Sigmoid colon (tissue), 7 donors: ENCODE measurements at places on chromosomes 13 and 19. TPM values are rescaled to one million over a fixed set of nuclear protein-coding genes. Genes with fewer than 3 reads are reported as not detected.

The APOE gene
- 63.5 TPM for total RNA-seq

The TEX101 gene
- total RNA-seq = not detected

- H3K27ac ChIP-seq = peak overlapping the region; percentile 52
- DNase-seq = peak; percentile 48
- no peak overlapping the region for H3K4me3 ChIP-seq
- H3K27me3 ChIP-seq = no peaks in the 10 kb centered on the region
- no peaks in the 10 kb centered on the region for H3K4me1 ChIP-seq
Observed at GRCh38 chr19:31332096-31332495, 17.1 kb downstream of the TSHZ3 start.

- no peaks in the 10 kb centered on the region for H3K36me3 ChIP-seq
- H3K27ac ChIP-seq = peak overlapping the region; percentile 69
- DNase-seq = peak; percentile 73
- H3K27me3 ChIP-seq = no peaks in the 10 kb centered on the region
- H3K4me1 ChIP-seq = no peaks in the 10 kb centered on the region
- H3K4me3 ChIP-seq = no peak overlapping the region
Observed at GRCh38 chr13:40189898-40190630, 476.4 kb downstream of the FOXO1 start.
